Stimulated activated CD4-positive, alpha-beta T cell treated with anti-CD3 and anti-CD28 coated beads, Interleukin-1b, Interleukin-23, amount 100 ng/mL, for 1 hour (primary cell): ENCODE measurements at places on chromosomes 16 and 17.

DNA sequence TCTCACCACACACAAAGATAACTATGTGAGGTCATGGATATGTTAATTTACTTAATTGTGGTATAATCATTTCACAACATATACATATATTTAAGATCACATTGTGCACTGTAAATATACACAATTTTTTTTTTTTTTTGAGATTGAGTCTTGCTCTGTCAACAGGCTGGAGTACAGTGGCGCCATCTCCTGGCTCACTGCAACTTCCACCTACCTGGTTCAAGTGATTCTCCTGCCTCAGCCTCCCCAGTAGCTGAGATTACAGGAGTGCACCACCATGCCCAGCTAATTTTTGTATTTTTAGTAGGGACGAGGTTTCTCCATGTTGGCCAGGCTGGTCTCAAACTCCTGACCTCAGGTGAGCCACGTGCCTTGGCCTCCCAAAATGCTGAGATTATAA is 11.5 kb upstream of the PRSS54 start:
- DNase-seq, result peak; percentile 19

- DNase-seq, result no peak
Observed at GRCh38 chr17:7060165-7060891, 16.4 kb upstream of the SLC16A11 start.

GRCh38 chr17:57086069-57086930 is 1.3 kb downstream of the AKAP1 start:
- DNase-seq, result no peak

- DNase-seq, result no peak
Observed at GRCh38 chr16:58509256-58510096, 5.8 kb upstream of the SETD6 start.
